Activated T-helper 1 cell treated with anti-CD3 and anti-CD28 coated beads, Interleukin-12 subunit alpha, Interleukin-12 subunit beta, Interleukin-2, Interleukin-4 antibody, amounts not matched to agents 30 ng/mL and 10 ng/mL and 1 ng/mL, durations not matched to agents 14 hours and 24 hours and 36 hours (primary cell): ENCODE measurements at places on chromosomes 7 and 10. TPM values are rescaled to one million over a fixed set of nuclear protein-coding genes. Genes with fewer than 3 reads are reported as not detected.

PAX2 gene
- total RNA-seq = not detected in 2 replicates

DNA sequence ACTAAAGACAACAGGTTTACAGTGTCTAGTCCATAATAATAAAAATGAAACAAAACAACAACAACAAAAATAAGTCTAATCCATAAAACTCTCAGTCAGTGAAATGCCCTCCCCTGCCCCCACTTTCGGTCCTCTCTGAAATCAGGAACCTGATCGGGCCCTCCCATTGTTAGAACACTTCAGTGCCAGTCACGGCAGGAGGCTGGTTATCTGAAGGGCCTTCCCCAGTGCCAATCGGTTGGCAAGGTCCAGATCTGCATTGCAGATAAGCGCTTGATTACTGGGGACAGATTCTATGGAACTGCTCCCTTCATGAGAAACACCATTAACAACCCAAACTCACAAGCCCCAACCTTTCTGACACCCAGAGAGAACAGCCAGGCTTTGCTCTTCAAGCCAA is 72.2 kb upstream of the EEPD1 start:
- DNase-seq = no peak

DNA sequence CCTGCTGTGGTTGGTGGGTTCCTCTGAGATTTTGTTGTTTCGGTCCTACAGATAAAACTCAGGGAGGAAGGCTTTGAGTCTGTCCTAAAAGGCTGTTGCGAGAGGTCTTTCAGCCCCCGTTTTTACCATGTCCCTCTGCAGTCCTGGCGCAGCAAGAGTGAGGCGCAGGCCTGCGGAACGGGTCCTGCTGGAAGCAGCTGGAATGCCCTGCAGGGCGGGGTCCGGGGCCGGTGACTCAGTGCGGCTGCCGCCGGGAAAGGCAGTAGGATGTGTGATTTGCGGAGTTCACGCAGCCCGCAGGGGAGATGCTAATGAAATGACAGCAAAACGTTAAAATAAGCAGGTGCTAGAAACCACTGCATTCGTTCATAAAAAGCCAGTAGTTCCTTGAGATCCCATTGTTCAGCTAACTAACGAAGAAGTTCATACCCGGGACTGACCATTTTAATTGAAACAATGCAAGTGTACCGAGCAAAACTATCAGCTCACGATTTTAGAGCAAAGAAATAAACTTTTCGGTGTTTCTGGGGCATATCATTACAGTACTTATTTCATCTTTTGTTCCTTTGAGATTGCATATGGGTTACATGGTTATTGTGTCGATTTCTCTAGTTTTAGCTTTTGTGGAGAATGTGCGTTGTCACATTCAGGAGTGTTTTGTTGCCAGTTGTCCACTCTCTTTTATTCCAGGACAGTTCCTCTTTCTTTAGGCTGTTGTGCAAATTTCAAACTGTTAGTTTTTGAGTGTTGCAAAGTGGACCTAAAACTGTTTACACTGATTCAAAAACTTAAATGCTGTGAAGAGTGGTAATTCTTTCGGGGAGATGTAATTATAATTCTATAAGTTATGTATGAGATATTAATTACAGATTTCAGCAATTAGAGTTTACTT is 783 bp downstream of the ANLN start:
- peak; percentile 62 for DNase-seq

DNA sequence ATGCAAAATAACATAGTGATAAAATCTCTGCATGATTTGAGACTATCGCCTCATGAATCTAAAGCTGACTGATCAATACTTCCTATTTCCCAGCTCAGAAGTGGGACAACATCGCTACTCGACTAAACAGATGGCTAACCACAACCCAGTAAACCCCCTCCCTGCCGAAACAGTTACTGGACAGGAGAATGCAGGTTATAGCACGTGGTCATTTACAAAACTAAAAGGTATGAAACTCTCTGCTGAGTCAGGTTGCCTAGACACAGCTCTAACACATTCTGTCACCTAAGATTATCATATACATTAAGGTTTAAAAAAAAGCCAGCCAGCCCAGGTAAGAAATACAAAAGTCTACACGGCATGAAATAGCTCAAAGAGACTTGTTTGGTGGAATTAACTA is 64.0 kb downstream of the CTBP2 start:
- no peak for DNase-seq
